Hepatocyte (in vitro differentiated cells): ENCODE measurements at places on chromosomes 3 and 15. TPM values are rescaled to one million over a fixed set of nuclear protein-coding genes. Genes with fewer than 3 reads are reported as not detected.

The WNT5A gene
- total RNA-seq: 96.0 and 129 TPM in 2 replicates

The CHDH gene
- 30.1 and 62.6 TPM in 2 replicates for total RNA-seq

- H3K4me3 ChIP-seq: no peak overlapping the region
- H3K36me3 ChIP-seq: no peaks in the 10 kb centered on the region
- H3K4me1 ChIP-seq: no peaks in the 10 kb centered on the region
- H3K27me3 ChIP-seq: no peaks in the 10 kb centered on the region
- no peak for DNase-seq
These were observed 76.3 kb upstream of the STRIT1 start for GRCh38 chr3:155369735-155370134.

DNA sequence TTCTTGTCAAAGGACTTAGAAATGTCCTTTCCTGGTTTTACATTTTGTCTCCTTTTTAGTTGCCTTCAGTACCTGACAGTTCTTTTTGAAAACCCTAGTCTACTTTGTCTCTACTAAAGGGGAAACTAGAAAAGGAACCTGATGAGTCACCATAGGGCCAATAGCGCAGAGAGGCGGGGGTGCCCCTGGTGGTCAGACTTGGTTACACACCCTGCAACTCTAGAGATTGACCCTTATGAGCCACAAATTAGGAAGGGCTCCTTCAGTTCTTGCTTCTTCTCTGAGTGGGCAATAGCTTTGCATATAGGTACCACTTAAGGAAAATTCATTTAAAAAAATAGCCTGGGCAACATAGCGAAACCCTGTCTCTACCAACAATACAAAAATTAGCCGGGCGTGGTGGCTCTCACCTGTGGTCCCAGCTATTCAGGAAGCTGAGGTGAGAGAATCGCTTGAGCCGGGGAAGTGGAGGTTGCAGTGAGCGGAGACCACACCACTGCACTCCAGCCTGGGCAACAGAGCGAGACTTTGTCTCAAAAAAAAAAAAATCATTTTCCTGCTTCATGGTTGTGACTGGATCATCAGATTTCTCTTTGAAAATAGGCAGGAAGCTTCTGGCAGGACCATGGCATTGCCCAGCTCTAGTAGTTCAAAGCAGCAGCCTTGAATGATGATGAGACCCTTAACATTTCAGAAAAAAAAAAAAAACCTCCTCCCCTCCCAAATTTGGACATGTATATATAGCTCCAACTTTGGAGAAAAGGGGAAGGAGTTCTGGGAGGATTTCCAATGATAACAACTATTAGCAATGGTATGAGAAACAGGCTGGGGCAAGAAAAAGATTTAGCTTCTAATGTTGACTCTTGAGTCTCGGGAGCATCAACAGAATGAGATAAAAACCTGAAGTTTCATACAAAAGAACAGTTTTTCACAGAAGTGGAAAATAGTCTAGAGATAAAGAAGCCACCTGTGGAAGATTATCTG is 45.2 kb upstream of the RASA2 start:
- H3K4me1 ChIP-seq: peaks cover 18% of the 10 kb centered on the region
- H3K36me3 ChIP-seq: no peaks in the 10 kb centered on the region
- peak overlapping the region; percentile 81 for H3K27ac ChIP-seq

DNA sequence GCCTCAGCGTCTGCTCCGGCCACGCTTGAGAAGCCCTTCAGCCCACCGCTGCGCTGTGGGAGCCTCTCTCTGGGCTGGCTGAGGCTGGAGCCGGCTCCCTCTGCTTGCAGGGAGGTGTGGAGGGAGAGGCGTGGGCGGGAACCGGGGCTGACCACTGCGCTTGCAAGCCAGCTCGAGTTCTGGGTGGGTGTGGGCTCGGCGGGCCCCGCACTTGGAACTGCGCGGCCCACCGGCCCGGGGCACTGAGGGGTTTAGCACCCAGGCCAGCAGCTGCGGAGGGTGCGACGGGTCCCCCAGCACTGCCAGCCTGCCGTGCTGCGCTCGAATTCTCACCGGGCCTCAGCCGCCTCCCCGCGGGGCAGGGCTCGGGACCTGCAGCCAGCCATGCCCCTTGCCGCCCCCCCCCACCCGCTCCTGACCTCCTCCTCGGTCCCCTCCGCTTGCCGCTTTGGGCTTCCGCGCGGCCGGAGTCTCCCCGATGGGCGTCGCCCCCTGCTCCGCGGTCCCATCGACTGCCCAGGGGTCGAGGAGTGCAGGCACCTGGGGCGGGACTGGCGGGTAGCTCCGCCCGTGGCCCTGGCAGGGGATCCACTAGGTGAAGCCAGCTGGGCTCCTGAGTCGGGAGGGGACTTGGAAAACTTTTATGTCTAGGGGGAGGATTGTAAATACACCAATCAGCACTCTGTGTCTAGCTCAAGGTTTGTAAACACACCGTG is 106.7 kb downstream of the RAP2B start:
- H3K4me3 ChIP-seq: no peak overlapping the region
- no peak overlapping the region for H3K27ac ChIP-seq
- H3K27me3 ChIP-seq: no peaks in the 10 kb centered on the region
- no peaks in the 10 kb centered on the region for H3K4me1 ChIP-seq

The SAMMSON gene
- total RNA-seq: 0.10 TPM in 1 of 2 replicates, not detected in the other

DNA sequence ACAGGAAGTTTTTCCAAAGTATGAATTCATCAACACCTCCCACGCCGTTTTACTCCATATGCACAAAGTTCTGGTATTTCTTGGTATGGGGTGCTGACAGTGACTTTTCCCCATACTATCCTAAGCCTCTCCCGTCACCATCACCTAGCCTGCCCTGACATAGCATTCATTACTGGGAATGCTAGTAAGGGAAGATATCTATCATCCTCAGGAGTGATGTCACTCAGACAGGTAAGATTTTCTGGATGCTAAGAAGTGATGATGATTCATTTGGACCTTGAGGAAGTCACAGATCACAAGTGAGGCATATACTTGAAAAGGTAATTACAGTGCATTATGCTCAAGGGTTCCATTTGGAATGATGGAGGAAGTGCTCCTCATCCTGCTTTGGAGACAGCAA is 355.1 kb upstream of the STAC start:
- H3K27ac ChIP-seq: no peak overlapping the region
- no peak overlapping the region for H3K4me3 ChIP-seq
- no peaks in the 10 kb centered on the region for H3K27me3 ChIP-seq
- H3K4me1 ChIP-seq: no peaks in the 10 kb centered on the region

DNA sequence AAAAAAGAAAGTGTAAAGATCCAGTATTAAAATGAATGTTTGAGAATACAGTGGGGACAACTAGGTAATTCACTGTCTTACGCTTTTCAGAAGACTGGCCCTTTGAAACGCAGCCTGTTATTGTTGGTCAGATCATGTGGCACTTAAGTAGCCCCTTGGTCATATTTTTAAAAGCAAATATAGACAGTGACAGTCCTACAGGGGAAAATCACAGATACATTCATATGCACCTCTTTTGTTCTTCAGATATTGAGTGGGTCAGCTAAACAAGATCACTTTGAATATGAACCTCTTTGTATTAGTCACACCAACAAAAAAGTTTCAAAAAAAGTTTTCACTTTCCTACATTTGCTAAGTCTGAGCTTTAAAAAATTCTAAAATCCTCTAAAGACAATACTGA is 36.0 kb downstream of the TIGIT start:
- H3K27ac ChIP-seq: no peak overlapping the region
- no peaks in the 10 kb centered on the region for H3K4me1 ChIP-seq
- no peaks in the 10 kb centered on the region for H3K36me3 ChIP-seq
- no peaks in the 10 kb centered on the region for H3K27me3 ChIP-seq

The CHL1 gene
- 0.20 and 0.52 TPM in 2 replicates for total RNA-seq

DNA sequence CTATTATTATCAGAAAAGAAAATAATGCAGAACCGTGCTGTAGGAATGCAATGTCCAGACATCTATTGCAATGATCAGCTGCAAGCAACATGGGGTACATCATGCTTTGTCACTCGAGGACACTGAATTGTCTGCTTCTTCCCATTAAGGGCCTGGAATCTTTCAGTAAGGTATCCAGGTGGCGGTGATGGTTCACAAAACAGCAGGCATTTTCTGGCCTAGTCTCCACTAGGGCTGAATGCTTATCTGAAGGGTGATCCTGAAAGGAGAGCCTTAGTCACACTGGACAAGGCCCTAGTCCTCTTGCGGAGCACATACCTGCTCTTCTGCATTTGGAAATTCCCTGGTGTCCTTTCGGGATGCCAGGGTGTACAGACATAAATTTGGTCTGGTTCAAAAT is 21.2 kb downstream of the ITPR1 start:
- no peak for DNase-seq
- no peaks in the 10 kb centered on the region for H3K27me3 ChIP-seq
- H3K36me3 ChIP-seq: no peaks in the 10 kb centered on the region
- H3K4me1 ChIP-seq: peaks cover 22% of the 10 kb centered on the region
- no peak overlapping the region for H3K4me3 ChIP-seq

The CYP1A2 gene
- 0.40 TPM in 1 of 2 replicates, not detected in the other for total RNA-seq

- no peak overlapping the region for H3K27ac ChIP-seq
- H3K4me3 ChIP-seq: no peak overlapping the region
- H3K36me3 ChIP-seq: no peaks in the 10 kb centered on the region
- peaks cover 81% of the 10 kb centered on the region for H3K27me3 ChIP-seq
These were observed 75.2 kb downstream of the RHCG start for GRCh38 chr15:89421219-89421618.

- no peak for DNase-seq
- no peaks in the 10 kb centered on the region for H3K36me3 ChIP-seq
- no peak overlapping the region for H3K27ac ChIP-seq
- H3K4me1 ChIP-seq: peaks cover 22% of the 10 kb centered on the region
- no peaks in the 10 kb centered on the region for H3K27me3 ChIP-seq
These were observed 18.3 kb upstream of the CYP11A1 start for GRCh38 chr15:74385733-74386132.

DNA sequence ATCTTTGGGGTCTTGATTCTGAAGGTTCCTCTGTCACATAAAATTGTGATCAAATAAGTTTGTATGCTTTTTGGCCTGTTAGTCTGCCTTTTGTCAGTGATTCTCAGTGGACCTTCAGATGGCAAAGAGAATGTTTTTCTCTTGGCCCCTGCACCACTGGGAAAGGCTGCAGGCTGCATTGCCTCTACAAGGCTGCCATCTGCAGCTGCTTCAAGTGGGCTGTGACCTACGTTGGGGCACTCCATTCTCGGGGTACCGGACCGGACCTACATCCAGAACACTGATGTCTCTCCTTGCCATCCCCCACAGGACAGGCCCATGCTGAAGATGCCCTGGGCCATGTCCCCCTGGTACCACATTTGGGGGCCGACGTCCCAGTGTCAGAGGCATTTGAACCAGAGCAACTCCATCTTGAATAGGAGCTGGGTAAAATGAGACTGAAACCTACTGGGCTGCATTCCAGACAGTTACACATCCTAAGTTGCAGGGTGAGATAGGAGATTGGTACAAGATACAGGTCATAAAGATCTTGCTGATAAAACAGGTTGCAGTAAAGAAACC is 37.5 kb upstream of the MFGE8 start:
- H3K4me1 ChIP-seq: no peaks in the 10 kb centered on the region
- no peak for DNase-seq
- H3K36me3 ChIP-seq: no peaks in the 10 kb centered on the region
- H3K4me3 ChIP-seq: no peak overlapping the region
- no peaks in the 10 kb centered on the region for H3K27me3 ChIP-seq

DNA sequence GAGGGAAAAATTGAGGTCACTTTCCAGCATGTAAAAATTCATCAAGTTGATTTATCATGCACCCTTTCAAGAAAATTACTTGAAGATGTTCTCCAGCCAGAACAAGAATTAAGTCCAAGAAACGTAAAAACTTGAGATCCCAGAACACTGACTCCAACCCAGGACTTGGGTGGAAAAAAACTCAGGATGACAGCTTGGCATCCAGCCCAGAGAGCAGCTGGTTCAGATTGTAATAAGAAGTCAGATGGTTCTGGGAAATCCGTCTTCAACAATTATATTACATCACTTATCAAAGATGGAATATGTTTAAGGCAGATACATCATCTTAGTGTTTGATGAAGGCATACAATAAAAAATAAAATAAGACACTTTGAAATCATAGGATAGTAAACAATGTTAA is 23.0 kb upstream of the DNAJC13 start:
- H3K27me3 ChIP-seq: no peaks in the 10 kb centered on the region
- H3K4me3 ChIP-seq: no peak overlapping the region
- no peaks in the 10 kb centered on the region for H3K4me1 ChIP-seq
- DNase-seq: no peak
- no peak overlapping the region for H3K27ac ChIP-seq

- no peak overlapping the region for H3K4me3 ChIP-seq
- no peak for DNase-seq
- H3K36me3 ChIP-seq: no peaks in the 10 kb centered on the region
- no peak overlapping the region for H3K27ac ChIP-seq
- H3K4me1 ChIP-seq: no peaks in the 10 kb centered on the region
These were observed 84.6 kb upstream of the KLF13 start for GRCh38 chr15:31241888-31242522.
